HAP-1 (cell line): ENCODE measurements at places on chromosomes 16 and 17.

GRCh38 chr17:39939106-39939505 is 11.6 kb downstream of the LRRC3C start:
- no peak for DNase-seq

DNA sequence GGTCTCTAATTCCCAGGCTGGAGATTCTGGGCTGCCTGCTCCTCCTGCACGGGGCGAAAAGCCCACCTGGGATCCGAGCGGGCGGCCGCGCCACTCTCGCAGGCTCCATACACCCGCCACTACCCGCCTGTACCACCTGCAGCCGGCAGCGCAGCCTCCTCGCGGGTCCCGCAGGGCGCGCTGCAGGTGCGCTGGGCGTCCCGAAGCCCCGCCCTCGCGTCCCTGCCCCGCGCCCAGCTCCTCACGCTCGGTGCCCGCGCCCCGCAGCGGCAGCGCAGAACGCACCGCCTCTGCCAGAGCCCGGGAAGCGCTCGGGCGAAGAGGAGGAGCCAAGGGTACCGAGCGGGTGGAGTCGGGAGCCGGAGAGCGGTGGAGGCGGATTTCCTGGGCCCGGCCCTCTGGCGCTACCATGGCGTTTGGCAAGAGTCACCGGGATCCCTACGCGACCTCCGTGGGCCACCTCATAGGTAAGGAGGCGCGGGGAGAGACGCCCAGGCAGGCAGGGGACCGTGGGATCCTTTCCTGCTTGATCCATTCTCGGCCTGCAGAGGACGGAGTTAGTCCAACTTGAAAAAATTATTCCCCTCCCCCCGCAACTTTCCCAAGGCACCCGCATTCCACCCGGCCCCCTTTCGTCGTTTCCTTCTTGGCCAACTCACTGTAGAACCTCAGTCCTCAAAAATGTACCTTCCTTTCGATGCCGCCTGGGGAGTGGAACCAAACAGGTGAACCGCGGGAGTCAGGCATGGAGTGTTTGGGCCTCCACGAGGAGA is at the start of gene TOM1L1:
TOM1L1 (plus strand) TSS at position 396 of the 773 bp plus-strand sequence; CDS start at position 410, 14 bp downstream.
- peak; percentile 91 for DNase-seq

DNA sequence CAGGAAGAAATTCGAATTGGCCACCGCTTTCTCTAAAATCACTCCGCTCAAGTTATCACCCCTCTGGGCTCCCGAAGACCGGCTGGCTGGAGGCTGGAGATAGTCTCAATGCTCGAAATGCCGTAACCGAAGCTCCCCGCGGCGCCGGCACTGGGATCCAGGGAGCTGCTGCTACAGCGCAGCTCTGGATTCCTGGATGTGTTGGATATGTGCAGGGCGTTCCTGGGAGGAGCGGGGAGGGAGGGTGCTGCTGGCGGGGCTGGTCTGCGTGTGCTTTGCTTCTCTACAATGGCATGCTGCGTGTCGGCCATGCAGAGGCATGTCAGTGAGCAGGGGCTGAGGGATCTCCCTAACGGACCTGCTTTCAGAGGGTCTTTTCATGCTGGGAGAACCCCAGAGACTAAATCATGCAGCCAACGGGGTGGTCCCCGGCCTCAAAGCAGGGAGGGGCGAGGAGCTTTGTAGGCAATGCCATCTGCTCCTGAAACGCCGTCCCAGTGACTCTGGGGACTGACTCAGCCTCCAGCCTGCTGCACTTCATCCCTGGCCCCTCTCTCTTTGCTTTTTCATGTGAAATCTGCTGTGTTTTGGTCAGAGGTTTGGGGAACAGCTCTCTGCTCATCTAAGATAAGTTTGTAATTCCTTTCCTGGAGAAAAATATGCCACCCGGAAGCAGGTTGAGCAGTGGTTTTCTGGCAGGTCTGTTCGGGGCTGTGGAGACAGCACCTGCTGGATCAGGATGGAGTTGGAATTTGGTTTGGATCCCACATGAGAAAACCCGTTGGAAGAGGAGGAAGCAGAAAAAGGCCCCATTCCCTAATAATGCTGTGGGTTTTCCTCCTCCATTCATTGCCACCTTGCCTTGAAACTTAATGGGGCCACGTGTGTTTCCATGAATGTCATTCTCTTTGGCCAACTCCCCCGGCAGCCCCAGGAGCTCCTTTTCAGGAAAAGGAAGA is 311.4 kb downstream of the SEC14L1 start:
- DNase-seq, result no peak

DNA sequence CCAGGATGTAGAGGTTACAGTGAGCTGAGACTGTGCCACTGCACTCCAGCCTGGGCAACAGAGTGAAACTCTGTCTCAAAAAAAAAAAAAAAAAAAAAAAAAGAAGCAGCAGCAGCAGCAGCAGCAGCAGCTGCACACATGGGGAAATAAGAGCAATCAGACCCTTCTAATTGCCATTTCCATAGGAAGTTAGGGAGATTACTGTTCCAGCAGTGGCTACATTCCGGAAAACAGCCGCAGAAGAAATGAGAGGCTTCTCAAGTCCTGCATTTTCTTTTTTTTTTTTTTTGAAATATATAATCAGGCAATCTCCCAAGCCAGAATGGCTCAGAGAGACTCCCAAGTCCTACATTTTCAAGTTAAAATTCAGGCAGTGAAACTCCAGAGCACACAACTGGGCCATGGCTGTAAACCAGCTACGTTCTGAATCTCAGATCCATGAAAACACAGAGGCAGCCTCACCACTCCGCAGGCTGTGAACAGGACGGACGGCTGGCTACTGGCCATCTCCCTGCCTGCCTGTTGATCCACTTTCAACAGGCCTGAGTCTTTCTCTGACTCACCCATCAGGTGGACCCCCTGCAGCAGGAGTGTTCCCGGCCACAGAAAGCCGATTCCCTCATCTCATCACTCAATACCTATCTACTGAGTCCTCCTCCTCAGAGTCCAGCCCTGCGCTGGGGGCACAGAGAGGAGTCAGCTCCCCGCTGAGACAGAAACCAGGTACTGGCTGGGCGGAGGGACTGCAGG is 15.0 kb downstream of the TRPV1 start:
- DNase-seq, result no peak

DNA sequence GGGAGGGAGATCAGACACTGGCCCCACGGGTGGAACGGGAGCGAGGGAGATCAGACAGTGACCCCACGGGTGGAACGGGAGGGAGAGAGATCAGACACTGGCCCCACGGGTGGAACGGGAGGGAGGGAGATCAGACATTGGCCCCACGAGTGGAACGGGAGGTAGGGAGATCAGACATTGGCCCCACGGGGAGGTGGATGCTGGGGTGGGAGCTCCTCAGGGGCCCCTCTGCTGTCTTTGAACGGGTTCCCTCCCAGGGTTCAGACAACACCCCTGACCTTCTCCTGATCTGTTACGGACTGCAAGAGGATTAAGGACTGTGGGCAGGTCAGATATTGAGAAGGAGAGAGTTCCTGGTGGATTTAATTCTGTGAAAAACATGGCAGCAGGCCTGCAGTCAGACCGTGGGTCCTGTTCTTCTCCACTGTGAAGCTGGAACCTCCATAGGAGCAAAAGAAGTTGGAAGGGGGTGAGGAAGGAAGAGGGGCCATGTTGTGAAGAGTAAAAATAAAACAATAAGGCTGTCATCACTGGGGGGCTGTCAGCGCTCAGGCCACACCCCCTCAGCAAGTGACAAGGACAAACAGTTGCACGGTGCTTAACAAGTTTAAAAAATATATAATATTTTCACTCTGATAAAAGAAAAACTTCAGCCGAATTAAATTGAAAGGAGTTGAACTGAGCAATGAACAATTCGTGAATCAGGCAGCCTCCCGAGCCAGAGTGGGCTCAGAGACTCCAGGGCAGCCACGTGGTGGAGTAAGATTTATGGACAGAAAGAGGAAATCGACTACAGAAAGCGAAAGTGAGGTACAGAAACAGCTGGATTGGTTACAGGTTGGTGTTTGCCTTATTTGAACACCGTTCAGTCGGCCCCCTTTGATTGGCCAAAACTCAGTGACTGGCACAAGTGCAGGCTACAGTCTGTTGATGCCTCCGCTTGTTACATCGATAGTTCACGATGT is 348.7 kb upstream of the TNRC6C start:
- no peak for DNase-seq

DNA sequence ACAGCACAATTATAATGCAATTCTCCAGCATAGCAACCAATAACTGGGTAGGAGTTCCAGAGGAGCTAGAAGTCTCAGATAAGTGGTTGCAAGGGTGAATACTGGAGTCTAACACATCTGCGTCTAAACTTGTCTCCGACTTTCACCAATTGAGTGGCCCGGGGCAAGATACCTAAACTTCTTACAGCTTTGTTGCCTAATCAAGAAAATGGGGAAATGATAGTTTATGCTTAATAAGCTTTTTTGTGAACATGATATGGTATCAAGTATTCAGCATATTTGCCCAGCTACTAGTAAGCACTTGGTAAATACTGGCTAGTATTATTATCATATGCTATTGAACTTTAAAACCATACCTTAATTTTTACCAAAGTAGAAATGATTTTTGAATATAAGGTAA is 183.5 kb downstream of the KCNJ2 start:
- no peak for DNase-seq

DNA sequence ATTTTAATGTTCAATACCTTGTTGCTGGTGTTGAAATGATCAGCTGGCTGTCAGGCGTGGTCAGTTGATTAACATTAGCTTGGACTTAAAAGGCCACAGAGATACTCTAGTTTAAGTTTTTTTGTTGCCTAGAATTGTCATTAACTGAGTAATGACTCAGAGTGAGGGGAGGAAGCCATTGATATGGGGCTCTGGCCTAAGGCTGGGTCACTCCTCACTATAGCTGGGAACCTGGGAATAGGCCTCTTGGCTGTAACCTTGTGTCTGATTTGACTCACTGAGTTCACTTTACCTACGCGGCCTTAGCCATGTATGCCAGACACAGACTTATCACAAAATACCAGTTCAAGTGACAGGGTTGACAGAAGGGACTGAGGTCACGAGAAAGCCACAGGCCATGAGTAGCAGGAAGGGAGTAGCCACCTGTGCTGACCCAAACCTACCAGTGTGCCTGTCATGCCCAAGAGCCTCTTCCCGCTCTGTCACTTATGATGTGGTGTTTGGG is 37.9 kb upstream of the ADCY7 start:
- no peak for DNase-seq

GRCh38 chr17:43446773-43447172 is 37.0 kb upstream of the DHX8 start:
- DNase-seq, result no peak

DNA sequence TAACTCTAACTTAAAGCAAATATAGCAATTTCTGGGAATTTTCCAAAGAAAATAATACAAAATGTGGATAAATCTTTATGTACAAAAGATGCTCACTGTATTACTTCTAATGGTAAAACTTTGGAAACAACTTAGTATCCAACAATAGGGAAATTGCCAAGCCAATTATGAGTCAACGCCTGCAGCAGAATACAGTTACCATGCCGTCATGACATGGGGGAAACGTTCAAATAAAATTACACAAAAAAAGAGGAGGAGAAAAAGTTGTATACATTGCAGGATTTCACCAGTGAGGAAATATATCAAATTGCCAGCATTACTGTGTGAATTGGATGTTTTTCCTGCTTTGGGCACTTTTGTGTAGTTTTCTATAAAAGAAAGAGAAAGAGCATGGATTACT is 469.6 kb downstream of the SOX9 start:
- no peak for DNase-seq

- DNase-seq, result no peak
Measured at GRCh38 chr17:38852771-38853291, 690 bp downstream of the RPL23 start.

DNA sequence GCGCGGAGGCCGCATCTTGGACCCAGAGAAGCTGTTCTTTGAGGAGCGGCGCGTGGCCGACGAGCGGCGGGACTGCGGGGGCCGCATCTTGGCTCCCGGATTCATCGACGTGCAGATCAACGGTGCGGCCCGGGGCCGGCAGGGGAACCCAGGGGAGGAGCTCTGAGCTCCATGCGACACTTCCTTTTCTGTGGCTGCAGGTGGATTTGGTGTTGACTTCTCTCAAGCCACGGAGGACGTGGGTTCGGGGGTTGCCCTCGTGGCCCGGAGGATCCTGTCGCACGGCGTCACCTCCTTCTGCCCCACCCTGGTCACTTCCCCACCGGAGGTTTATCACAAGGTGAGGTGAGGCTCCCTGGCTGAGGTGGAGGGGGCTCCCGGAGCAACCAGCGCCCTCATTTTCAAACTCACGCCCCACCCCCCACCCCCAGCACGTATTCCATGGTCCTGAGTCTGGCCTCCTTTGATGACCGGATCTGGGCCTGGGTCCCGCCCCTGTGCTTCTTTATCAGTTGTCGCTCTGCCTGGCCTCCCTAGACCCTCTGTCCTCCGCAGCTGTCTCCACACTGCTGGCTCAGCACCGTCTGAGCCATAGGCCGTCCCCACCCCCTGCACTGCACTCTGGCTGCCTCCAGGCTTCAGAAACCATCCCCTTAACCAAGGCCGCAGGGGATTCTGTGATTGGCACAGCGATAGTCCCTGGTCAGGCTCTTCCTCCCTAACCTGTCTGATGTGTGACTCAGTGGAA is 787 bp downstream of the AMDHD2 start:
- no peak for DNase-seq

GRCh38 chr17:17186551-17187505 is 19.3 kb downstream of the PLD6 start:
- no peak for DNase-seq

GRCh38 chr16:17491140-17491662 is 20.4 kb upstream of the XYLT1 start:
- no peak for DNase-seq

GRCh38 chr17:77002103-77003045 is 134.2 kb downstream of the MGAT5B start:
- DNase-seq, result no peak

GRCh38 chr16:27771201-27771910 is 221.4 kb downstream of the KATNIP start:
- no peak for DNase-seq

DNA sequence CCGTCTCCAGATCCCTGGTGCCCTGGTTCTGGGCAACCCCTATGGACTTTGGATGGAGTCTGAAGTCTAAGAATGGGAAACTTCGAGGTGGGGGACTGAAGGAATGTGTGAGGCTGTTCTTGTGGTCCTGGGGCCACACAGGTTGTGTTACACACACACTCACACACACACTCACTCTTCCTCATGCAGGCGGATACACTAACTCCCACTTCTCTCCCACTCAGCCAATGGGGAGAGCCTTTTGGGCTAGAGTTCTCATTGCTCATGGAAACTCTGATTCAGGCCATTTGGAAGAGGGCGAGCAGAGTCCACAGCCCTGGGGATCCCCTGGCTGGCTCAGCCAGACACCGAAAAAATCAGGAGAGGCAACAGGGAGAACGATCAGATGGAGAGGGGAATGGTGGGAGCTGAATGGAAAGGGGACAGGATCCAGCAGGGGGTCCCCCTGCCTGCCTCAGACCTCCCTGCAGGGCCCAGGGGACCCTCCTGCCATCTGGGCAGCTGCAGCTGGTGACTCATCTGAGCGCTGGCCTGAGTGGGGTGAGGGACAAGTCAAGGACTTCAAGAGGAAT is 9.1 kb downstream of the IGFBP4 start:
- no peak for DNase-seq

- DNase-seq, result peak; percentile 65
Measured at GRCh38 chr16:610513-611381, 20.0 kb upstream of the WFIKKN1 start.

GRCh38 chr16:46689365-46690280 is at the start of gene ORC6:
TSS of gene ORC6 (plus strand) at chr16:46689659. CDS start at chr16:46689706, 47 bp downstream.
- DNase-seq, result peak; percentile 91

GRCh38 chr16:57611181-57611580 is 17.2 kb upstream of the ADGRG1 start:
- DNase-seq, result no peak

GRCh38 chr17:7705269-7706255 is 560 bp downstream of the EFNB3 start:
- DNase-seq, result peak; percentile 46
